NCI-H1436 (cell line): ENCODE measurements at places on chromosomes 2 and 18.

GRCh38 chr2:41937921-41938708, 109.7 kb upstream of the PKDCC start:
- DNase-seq = no peak

DNA sequence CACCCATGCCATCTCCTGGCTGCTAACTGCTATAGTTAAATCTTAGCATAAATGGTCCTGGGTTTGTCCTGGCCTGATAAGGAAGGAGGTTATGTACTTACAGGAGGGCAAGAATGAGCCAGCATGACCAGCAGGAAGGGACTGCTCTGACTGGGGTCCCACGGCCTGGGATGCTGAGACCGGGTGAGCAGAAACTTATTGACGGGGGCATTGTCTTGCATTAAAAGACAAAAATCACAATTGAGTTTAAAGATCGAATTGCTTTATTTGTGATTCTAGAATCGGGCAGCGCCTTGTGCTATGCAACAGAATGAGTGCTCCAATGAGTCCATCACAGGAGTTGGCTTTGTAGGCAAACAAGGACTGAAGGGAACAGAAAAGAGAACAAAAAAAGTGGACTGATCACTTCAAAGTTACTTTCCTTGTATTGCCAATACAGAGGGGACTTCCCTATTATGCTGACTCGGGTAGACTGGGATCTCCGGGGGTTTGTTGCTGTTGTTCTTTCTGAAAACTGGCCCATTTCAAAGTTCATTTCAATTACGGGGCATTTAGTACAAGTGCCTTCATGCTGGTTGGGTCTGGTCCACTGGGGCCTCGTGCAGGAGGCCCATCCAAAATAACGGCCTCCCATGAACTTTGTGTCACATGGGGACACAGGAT, 87.1 kb upstream of the SLC66A3 start:
- no peak for DNase-seq

DNA sequence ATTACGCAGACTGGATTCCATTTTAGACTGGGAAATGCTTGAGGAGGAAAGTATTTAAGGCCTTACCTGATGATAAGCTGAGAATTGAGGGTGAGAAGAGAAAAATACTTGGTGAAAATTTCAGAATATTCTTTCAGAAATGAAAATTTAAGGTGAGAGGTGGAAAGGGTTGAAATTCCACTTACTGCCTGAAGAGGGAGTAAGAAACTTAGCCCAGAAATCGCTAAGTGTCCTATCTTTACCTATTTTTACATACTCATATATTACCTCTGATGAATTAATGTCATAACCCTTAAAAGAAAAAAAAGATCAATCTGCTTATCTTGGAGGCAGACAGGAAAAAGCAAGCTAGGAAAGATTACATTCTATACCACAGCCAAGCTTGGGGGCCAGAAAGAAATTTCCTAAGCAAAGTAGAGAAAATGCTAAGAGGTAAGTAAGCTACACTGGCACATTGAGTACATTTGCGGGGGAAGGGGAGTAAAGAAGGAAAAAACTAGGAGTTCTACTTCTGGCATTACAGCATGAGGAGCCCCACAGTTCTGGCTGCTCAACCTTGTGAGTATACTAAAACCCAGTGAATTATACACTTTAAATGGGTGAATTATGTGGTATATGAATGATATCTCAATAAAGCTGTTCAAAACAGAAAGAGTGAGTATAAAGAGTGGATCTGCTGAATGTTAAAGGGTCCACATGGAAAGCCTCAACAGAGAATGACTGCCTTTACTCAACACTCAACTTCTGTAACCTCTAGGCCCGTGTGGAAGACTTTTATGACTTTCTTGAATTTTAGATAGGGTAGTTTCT, 33.8 kb downstream of the SMC6 start:
- DNase-seq = no peak

GRCh38 chr18:3914833-3915610, 465.1 kb downstream of the TGIF1 start:
- no peak for DNase-seq

DNA sequence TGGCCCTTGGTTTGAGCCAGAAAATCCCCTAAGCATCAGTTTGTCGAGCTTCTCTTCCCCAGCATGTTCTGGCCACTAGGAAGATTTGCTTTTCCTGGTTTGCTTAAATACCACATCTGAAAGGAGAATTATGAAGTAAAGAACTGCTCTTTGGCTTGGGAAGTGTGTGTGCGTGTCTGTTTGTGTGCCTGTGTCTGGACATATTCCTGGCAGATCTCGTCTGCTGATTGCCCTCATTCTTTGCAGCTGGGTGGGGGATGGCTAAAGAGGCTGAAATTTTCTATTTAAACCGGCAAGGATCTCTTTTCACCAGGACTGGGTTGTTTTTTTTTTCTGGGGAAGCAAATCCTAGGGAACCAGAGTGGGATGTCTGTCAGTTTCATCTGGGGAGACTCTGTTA, 57.3 kb upstream of the MBOAT2 start:
- DNase-seq = no peak

- no peak for DNase-seq
Measured at GRCh38 chr18:10009321-10010144, 95.7 kb downstream of the VAPA start.

GRCh38 chr2:162890690-162891311, 52.2 kb upstream of the KCNH7 start:
- peak; percentile 51 for DNase-seq

DNA sequence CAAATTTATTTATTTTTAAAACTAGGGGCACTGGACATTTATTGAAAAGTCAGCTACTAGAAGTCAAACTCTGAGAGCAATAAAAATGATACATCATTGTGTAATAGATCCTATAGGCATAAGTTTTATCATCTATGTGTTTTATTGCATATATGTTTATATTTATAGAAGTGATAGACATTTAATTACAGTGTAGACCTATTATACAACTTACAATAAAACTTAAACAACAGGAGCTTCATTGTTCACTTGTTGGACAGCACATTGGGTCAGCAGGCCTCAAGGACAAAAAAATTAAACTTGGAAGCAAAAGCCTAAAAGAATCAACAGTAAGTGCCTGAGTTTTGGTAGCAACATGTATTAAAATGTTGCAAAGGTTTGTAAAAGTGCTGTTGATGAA, 15.0 kb upstream of the ACTR2 start:
- no peak for DNase-seq

GRCh38 chr2:10546975-10547391, 98.9 kb upstream of the ODC1 start:
- DNase-seq = no peak

DNA sequence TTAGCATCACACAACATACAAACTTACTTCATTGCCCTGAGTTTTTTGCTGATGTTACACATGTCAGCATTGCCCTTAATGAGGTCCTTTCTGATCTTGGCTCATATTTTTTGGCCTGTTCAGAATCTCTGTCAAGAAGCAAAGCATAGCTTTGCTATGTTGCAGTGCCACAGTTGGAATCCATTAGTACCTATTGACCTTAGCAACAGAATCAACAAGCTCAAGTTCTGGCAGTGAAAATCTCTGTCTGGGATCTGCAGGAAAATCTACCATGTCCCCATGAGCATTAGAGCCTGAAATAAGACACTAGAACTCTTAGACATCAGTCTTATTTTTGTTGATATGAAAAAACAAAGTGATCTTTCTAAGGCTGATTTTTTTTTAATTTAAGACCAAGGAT, 105.6 kb upstream of the FHL2 start:
- no peak for DNase-seq

DNA sequence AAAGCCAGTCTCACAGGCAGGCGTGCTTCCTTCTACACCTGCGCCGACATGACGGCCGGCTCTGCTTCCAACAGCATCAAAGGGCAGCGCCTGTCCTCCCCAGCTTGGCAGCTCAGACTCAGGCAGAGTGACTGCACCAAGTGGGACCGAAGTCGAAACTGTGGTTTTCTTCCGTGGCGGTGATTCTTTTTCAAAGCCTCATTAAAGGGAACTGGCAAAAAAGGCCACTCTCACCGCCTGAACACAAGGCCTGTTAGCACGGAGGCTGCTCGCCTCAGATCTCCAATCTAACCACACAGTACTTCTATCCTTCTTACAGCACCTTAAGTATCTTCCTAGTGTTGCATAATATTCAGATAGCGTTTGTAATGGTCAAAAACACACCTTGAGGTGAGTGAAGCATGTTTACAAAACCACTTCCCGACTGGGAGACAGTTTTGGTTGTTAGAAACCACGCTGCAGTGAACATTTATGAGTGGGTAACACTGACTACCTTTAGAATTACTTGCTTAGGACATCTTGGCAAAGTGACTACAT, 236.4 kb downstream of the HDAC4 start:
- DNase-seq = no peak

DNA sequence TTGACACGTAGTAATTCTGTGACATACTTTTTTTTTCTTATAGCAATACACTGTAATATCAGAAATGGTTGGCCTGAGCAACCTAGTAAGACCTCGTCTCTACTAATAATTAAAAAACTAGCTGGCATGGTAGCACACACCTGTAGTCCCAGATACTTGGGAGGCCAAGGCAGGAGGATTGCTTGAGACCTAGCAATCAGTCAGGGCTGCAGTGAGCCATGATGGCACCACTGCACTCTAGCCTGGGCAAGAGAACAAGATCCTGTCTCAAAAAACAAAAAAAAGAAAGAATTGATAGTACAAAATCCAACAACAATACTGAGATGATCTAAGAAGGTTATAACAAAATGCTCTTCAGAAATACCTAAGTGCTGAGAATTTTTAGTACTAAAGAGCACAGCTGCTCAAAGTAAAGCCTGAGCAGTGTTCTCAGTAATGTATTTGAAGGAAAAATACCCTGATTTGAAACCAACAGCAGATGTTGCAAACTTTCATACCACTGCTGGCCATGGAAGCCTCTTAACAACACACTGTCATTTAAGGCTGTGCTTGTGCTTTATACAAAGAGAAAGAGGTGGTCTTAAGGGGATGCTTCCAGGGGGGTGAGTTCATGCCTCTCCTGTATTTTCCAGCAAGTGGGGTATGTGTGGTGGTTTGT, 132.6 kb upstream of the CDCA7 start:
- no peak for DNase-seq

- no peak for DNase-seq
Measured at GRCh38 chr18:43710135-43710534, 432.8 kb upstream of the SYT4 start.

DNA sequence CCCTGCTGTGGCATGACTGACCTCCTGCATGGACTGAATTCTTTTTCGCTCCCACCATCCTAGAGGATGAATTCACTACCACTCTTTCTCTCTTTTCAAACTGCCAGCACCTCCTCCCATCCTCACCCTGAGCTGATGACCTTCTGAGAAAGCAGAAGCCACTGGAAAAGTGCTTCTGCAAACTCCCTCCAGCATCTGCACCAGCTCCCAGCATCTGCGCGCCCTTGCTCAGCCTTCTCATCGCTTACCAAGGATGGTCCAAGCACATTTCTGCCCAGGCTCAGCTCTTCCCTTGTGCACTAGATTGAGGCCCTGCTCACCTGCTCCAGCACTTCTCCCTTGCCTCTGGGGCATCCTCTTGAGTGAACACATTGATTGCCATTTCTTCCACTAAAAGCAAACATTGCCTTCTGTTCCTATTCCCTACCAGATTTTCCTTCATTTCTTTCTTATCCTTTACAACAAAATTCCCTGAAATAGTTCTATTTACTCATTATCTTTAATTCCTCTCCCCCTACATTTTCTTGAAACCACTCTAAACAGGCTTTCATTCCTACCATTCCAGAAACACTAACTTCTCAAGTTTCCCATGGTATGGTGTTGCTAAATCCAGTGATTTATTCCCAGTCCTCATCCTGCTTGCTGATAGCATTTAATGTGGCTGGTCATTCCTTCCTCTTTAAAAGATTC, 42.7 kb upstream of the IL1RL1 start:
- no peak for DNase-seq

DNA sequence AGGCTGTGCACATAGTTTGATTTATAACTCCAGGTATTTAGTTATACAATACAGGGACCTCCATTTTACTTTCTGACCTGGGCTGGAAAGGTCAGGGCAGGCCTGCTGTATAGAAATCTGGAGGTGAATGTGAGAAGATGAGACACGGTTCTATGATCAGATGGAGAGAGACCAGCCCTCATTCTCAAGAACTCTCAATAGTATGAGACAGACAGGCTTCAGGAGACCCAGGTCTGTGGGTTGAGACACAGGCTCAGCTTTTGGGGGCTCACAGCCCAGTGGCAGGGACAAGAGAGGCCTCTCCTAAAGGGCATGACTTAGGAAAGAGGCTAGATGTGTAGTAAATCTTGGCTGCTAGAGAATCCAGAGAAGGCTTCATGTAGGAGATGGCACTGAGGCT, 719 bp upstream of the ATP6V1B1 start:
- DNase-seq = no peak

GRCh38 chr2:85534881-85535280, 4.1 kb upstream of the MAT2A start:
- DNase-seq = no peak

DNA sequence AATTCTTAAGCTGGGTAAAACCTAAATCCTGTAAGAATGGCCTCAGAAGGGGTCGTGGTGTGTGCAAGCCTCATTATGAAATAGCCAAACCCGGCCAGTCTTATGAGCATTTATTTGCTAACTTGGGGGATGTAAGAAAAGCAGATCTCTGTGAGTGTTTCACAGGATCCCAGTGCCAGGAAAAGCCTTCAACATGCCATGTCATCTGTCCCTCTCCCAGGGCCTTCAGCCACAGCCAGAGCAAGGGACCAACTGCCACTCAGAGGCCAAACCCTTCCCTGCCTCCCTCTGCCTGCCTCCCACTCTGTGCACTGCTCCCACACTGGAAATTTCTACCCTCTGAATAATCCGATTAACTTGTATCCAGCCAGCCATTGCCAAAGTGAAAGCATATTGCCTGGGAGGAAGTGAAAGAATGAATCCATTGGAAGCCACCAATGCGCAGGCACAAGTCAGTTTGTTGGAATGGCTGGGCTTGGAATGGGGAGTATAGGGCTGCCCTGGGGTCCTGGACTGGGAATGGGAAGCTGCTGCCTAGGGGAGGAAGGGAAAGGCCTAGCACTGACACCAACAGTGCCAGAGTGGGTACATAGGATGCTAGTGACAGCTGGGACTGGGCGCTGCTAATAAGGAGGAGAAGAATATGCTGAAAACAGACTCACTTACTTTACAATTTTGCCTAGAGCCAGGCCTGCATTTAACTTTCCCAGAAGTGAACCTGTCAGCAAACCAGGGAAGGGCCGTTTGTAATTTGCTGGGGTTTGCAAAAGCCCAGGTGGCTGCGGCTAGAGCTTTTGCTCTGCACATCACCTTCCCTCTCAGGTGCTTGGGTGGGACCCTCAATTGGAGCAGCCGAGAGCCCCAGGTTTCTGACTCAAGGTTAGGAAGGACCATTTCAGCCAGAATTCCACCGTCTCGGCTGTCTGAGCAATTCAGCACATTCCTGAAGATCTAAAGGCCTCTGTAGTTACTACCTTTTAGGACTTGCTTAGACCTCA, 146.6 kb upstream of the NCK2 start:
- DNase-seq = no peak

DNA sequence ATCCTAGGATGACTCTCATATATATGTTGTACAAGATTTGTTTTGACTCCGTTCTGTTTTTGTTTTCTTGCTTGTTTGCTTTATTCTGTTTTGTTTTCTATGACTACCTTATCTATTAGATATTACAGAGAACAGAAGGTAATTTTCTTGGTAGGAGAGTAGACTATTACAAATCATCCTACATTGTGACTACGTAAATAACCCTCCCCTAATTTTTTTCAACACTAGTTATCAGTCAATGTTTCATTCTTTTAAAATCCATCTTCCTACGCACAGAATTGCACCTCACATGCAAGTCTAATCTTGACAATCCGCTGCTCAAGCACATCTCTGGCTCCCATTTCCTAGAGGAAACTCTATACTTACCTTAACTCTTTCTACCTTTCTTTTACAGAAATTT, 792.3 kb upstream of the PIK3C3 start:
- no peak for DNase-seq

- DNase-seq = no peak
Measured at GRCh38 chr2:241052677-241053360, 49.3 kb downstream of the MTERF4 start.
